Right cardiac atrium (tissue), 5 donors: ENCODE measurements at places on chromosomes 16 and 17. TPM values are rescaled to one million over a fixed set of nuclear protein-coding genes. Genes with fewer than 3 reads are reported as not detected.

GRCh38 chr16:56477096-56477878, 25.9 kb downstream of the OGFOD1 start:
- no peak for DNase-seq

DNA sequence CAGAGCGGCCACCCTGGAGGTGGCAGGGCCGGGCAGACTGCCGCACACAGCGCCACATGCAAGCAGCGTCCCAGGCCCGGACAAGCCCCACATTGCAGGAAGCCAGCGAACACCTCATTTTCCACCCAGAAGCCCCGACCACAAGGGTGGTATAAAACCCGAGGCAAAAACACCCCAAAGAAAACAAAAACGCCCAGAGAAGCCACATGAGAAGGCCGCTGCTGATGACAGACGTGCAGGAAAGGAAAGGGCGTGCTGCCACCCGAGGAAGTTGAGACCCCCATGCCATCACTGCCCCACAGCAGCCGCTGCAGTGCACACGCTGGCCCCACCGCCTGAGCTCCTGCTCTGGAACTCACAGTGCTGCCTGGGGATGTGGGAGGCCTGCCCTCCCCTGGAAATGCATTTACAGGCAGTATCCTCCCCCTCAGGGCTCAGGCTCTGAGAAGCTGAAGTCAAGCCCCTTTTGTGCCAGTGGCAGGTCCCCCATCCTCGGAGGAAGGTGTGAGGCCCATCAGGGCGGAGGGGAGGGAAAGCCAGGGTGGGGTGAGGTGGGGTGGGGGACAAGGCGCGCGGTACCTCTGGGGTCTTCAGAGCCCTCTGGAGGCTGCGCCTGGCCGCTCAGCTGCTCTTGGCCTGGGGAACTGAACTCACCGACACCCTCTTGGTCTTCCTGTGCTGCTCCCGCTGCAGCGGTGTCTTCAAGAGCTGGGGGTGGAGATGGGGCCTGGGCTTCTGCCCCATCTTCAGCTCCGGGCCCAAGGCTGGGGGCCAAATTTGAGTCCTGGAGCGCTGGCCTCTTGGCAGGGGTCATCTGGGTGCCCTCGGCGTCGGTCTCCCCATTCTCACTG, 62.0 kb downstream of the IL21R start:
- DNase-seq, result peak; percentile 27

The STX1B gene
- 0.66 TPM for polyA plus RNA-seq

The ZFP90 gene
- 8.4 TPM for polyA plus RNA-seq

DNA sequence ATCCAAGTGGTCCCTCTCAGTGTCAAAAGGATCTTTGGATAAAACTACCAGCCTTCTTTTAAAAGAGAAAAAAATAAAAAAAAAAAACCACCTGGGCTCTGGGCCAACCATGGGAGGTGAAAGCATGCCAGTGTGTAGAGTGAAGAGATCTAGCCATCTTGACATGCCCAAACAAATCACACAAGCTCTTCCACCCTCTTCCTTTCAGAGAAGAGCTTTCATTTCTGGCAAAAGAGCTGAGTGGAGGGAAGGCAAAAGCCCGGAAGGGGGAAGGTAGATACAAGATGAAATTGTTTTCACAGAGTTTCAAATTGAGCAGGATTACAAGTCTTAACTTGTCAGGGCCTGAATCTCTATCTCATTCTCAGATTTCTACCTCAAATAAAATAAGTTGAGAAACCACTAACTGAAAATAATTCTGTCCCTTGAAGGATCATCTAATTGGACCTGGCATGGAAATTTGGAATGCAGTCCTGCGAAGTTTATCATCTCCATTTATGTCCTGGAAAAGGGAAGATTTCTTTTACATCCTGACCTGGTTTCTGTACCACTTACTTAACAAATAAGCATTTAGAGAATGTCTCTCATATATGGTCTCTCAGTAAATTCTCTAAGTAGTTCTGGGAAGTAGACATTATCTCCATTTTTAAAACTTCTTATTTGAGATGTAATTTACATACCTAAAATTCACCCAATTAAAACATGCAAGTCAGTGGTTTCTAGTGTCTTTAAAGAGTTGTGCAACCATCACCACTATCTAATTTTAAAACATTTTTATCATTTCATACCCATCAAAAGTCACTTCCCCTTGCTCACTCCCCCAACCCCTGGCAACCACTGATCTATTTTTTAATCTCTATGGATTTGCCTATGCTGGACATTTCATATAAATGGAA, 93.7 kb downstream of the TANGO6 start:
- DNase-seq, result no peak

The SLC13A5 gene
- not detected for polyA plus RNA-seq

The SLC16A5 gene
- polyA plus RNA-seq, result 12.7 TPM
